Effector CD8-positive, alpha-beta T cell (primary cell): ENCODE measurements at places on chromosomes 6 and 20.

- DNase-seq: no peak
Measured at GRCh38 chr6:87848616-87849015, 146.6 kb upstream of the AKIRIN2 start.

GRCh38 chr6:39791311-39791710 is 865 bp upstream of the DAAM2 start:
- DNase-seq: no peak

GRCh38 chr6:62612471-62612870 is 326.4 kb upstream of the KHDRBS2 start:
- DNase-seq: no peak

DNA sequence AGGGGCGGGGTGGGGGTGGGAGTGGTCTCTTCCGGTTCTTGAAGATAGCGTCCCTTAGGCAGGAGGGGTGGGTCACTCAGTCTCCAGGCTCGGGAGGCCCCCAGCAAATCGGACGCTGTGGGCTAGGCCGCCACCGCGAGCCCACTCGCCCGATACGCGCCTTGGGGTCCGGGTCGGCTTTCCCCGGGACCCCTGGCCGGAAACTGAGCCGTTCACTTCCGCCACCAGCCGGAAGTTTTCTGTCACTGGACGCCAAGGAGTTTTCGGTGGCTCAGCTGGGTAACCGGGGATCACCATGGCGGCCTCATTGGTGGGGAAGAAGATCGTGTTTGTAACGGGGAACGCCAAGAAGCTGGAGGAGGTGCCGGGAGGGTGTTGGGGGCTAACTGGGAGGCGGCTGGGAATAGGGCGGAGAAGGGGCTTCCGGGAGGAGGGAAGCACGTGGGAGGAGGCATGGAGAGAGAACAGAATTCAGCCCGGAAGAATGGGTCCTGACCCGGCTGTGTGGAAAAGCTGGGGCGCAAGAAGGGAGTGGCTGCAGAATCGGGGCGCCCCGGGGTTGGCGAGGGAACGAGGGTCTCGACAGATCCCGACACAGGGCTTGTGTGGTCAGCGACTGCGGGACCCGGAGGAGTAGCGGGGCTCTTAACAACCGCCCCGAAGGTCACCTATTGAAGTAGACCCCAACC is at the start of gene ITPA:
ITPA (plus strand) TSS at position 242 of the 689 bp plus-strand sequence; CDS start at position 296, 54 bp downstream.
- DNase-seq: peak; percentile 39

GRCh38 chr6:125294036-125294435 is 7.7 kb downstream of the HDDC2 start:
- DNase-seq: no peak

DNA sequence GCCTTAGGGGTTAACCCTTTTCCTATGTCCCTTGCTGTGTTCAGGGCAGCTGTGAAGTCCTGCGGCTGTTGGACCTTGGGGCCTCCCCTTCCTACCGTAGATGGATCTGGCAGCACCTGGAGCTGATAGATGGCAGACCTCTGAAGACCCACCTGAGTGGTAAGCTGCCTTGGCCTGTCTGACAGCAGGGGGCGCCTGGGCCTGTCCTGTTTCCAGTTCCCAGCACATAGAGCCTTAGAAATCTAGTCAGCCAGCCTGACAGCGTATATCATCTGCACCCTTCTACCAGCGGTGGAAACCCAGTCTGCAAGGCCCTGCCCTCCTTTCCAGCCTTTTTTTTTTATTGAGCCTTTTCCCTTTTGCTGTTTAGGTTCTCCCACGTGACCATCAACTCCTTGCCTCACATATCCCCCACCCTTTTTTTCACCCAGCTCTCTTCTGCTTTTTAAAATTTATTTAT is 26.6 kb downstream of the CNBD2 start:
- DNase-seq: peak; percentile 68

DNA sequence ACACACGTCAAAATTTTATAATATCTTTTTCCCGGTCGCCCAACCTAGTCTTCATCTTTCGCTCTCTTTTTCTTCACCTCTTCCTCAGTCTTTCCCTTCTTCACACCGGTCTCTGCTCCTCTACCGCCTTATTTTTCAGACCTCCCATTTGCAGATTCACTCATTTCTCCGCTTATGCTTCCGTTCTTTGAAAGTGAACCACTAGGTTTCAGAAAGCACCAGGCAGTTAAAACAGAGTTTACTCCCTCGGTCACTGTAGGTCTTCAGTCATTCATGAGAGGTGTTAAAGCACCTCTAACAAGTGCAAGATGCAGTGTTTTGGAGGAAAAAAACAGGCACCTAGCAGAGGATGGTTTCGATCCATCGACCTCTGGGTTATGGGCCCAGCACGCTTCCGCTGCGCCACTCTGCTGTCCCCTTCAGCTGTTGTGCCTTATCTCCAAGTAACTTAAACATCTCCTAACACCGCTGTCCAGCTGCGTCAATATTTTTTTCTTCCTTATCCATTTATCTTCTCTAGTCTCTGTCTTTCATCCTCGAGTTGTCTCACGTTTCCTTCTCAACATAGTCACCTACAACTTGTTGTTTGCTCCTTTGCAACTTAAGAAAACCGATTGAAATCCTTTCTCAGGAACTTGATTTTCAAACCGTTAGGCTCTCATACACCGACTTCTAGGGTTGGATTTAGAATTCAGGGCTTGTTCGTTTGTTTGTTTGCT is 119.7 kb upstream of the ZNF184 start:
- DNase-seq: no peak

GRCh38 chr6:21166754-21167153 is 426.8 kb upstream of the SOX4 start:
- DNase-seq: no peak

- no peak for DNase-seq
Measured at GRCh38 chr6:33987531-33988021, 158.3 kb downstream of the GRM4 start.

DNA sequence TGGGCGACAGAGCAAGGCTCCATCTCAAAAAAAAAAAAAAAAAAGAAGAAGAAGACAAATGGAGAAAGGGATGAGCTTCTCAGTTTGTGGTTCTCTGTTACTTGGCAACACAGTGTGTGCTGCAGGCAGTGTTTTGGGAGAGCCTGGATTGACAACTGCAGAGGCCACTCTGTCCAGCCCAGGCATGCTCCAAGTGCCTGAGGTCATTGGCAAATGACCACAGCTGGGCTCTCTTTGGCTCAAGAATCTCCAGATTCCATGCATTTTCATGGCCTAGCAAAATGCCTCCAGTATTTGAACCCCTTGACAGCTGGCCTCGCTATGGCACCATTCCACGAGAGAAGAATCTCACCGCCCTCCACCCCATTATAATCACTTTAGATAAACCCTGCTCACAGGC is 126.2 kb downstream of the ANKRD60 start:
- no peak for DNase-seq

GRCh38 chr6:143097224-143097795 is 36.6 kb downstream of the AIG1 start:
- no peak for DNase-seq

- DNase-seq: no peak
Measured at GRCh38 chr20:19742974-19743639, 15.0 kb upstream of the RIN2 start.

GRCh38 chr6:1028723-1029122 is 283.2 kb upstream of the FOXQ1 start:
- DNase-seq: no peak

DNA sequence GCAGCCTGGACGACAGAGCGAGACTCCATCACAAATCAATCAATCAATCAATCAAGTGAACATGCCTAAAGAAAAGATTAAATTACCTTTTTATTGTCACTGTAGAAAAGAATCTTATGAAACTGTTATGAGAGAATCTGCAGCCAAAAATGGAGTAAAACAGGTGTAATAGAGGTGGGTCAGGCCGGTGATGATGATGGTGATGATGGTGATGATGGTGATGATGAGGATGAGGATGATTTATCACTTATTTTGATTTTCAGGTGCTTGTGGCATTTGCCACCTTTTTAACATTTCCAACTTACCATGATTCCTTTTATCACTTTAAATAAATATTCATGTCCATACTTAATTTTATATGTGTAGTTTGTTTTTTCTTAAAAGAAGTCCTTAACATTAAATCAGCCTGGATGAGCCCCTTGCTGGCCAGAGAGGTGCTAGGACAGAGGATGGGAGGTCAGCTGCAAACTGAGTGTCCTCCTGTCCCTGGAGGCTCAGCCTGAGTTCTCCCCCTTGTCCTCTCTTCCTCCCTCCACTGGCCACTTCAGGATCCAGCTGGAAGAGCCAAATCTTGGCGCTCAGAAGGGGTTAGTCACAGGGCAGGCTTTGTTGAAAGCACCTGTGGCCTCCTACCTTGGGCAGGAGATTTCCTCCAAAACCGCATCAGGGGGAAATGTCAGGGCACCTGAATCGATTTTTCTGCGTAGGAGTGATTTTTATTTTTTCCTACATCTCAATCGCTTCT is 32.6 kb downstream of the SLC2A10 start:
- DNase-seq: no peak

- DNase-seq: no peak
Measured at GRCh38 chr6:168365422-168366165, 46.0 kb upstream of the DACT2 start.

DNA sequence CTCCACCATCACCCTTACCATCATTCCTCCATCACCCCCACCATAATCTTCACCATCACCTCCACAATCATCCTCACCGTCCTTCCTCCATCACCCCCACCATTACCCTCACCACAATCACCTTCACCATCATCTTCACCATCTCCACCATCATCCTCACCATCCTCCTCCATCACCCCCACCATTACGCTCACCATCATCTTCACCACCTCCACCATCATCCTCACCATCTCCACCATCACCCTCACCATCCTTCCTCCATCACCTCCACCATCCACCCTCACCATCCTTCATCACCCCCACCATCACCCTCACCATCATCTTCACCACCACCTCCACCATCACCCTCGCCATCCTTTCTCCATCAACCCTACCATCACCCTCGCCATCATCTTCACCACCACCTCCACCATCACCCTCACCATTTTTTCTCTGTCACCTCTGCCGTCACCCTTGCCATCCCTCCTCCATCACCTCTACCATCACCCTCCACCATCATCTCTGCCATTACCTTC is 33.1 kb upstream of the MPC1 start:
- DNase-seq: no peak

- DNase-seq: no peak
Measured at GRCh38 chr6:3568396-3569082, 111.7 kb upstream of the SLC22A23 start.

- DNase-seq: no peak
Measured at GRCh38 chr20:25011261-25011660, 18.7 kb upstream of the APMAP start.

DNA sequence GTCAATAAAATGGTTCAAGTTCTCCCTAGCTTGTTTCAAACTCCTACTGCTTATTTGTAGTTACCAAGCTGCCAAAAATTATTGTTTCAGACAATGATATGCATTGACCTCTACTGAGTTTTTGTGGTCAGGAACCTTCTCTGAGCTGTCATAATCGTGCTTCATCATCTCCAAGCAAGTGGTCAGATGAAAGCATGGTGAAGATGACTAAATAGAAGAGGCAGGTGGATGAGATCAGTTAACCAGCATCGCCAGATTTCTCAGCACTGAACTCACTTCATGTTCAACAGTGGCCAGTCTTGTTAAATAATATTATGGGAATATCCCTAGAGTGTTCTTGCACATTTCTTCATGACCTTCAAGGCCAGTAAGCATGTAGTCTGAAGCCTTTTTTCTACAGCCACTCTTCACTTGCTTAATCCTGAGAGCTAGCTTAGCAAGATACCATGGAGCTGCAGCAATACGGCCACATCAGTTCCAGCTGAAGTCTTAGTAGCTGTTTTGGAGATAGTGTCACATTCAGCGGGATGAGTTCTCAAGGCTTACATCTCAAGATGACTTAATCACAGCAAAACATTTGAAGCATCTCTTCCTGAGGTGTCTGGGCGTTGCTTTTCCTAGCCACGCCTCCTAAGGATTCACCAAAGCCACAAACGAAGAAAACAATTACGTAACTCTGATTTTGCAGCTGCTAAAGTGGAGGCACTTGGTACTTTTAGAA is 101.6 kb upstream of the TMEM30A start:
- DNase-seq: no peak

DNA sequence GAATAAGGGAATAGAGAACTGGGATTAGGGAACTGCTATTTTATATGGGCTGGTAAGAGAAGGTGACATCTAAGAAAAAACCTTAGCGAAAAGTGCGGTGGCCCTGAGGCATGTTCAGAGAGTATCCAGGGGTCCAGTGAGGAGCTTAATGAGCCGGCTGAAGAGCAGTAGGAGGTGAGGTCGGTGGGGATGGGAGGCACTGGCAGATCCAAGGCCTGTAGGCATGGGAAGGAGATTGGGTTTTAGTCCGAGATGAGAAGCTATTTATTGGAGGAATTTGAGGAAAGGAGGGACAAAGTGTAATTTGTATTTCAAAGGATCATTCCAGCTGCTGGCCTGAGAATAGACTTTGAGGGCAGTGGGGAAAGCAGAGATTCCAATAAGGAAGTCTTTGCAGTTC is 123.8 kb downstream of the QKI start:
- DNase-seq: no peak

DNA sequence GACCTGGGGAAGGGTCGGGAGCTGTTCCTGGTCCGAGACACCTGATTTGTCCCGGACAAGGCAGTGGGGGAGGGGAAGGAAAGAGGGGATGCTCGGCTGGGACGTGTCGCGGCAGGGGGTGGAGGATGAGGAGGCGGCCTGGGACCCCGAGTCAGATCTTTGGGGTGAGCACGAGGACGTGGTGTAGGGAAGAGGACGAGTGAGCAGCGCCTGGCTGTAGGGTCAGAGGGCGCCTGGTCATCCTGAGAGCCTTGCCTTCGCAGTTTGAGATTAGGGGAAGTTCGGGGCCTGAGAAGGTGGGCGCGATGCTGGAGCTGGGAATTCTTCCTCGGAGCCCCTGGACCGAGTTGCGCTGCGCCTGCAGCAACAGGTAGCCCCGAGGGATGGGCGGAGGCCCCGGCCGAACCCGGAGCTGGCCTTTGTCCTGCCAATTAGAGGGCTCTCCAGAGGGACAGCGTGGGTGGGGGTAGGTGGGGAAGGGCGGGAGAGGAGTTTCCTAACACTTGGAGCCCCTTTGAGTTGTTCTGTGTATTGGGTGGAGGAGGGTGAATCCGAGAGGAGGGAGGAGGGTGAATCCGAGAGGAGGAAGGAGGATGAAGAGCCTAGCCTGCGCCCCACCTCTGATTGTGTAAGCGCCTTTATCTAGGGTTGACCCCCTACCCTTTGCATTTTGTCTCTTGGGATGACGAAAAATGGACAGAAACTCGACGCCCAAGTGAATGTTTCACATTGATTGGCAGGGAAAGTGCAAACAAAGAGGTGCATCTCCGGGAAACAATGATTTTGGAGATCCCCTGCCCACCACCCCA is 72.0 kb downstream of the SOX4 start:
- no peak for DNase-seq
